ENCODE measurements at places on chromosomes 1 and 21. TPM values are rescaled to one million over a fixed set of nuclear protein-coding genes. Genes with fewer than 3 reads are reported as not detected.

DNA sequence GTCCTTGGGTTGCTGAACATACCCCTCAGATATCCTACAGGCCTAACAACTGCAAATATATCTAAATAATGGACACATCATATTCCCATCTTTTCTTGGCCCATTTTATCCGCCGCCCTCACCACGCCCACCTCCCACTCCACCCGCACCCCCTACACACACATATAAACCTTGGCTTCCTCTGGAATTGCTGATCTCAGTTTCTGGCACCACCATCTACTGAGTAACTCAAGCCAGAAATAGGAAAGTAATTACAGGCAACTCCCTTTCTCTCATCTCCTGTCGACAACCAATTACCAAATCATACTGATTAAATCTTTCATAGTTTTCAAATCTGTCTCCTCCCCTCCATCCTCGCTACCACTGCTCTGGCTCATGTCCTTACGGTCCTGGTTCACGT, 4.7 kb downstream of the RGS8 start:
- H3K4me3 ChIP-seq = no peak overlapping the region
- H3K36me3 ChIP-seq = no peaks in the 10 kb centered on the region
- no peak for DNase-seq
- H3K27me3 ChIP-seq = no peaks in the 10 kb centered on the region
- H3K4me1 ChIP-seq = no peaks in the 10 kb centered on the region

GRCh38 chr1:33121728-33122127, 40.8 kb downstream of the AZIN2 start:
- no peak for DNase-seq
- H3K4me3 ChIP-seq = no peak overlapping the region
- H3K36me3 ChIP-seq = no peaks in the 10 kb centered on the region
- no peaks in the 10 kb centered on the region for H3K27me3 ChIP-seq

DNA sequence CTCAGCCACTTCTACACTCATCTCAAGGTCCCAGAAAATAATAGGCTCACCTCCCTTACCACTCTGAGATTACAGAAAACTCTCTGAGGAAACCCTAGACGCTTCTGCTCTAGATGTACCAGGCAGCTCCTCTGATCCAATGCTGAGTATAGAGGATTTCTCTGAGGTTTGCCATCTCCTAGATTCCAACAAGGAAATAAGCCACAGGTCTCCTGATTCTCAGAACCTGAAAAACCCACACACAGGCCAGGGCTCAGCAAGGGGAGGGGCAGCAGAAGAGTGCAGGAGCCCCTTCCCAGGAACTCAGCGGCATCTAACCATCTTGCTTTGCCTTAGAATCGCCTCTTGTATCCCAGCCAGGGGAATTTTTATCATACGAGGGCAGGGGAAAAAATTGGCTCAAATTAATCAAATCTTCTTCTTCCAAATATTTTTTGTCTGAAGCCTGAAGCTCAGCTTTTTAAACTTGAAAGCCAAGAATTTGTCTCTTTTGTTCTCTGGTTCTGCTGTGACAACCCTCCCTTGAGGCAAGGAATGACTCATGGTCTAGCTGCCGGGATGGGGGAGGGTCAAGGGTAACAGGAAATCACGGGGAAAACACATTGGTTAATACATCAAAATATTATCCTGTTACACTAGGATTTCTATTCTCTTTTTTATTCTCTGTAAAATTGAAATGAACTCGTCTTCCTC, 30.8 kb downstream of the GORAB start:
- peaks cover 12% of the 10 kb centered on the region for H3K4me1 ChIP-seq
- H3K27me3 ChIP-seq = no peaks in the 10 kb centered on the region
- DNase-seq = peak; percentile 33
- H3K36me3 ChIP-seq = no peaks in the 10 kb centered on the region
- H3K4me3 ChIP-seq = no peak overlapping the region

DNA sequence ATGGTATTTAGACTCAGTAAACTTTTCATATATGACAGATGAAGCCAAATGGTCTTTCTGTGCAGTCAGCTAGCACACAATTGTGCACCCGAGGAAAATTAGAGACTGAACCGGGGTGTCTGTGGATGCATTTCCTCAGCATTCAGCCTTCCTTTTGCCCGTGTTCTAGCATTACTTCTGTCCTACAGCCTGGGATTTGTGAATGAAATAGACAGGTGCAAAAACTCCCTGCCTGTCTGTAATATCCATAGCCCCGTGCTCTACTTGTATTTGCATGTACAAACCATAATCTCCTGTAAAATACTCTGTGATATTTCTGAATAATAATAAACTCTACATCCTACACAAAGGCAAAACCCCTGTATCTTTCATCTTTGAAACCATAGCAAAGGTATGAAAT, 64.8 kb upstream of the LGALS8 start:
- no peak for DNase-seq
- no peak overlapping the region for H3K27ac ChIP-seq
- no peaks in the 10 kb centered on the region for H3K4me1 ChIP-seq
- no peaks in the 10 kb centered on the region for H3K36me3 ChIP-seq
- no peak overlapping the region for H3K4me3 ChIP-seq

DNA sequence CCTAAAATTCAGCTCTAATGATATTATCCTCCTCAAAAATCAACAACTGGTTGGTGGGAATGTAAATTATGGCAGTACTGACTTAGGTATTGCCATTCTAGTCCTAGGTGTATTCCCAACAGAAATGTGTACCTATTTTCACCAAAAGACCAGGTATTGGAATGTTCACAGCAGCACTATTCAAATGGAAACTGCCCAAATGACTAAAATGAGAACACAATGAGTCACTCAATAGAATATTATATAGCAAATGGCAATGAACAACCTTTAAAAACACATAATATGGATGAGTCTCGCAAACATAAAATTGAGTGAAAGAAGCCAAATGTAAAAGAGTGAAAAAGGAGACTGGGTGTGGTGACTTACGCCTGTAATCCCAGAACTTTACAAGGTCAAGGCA, 44.9 kb downstream of the GADD45A start:
- no peaks in the 10 kb centered on the region for H3K36me3 ChIP-seq
- no peak overlapping the region for H3K4me3 ChIP-seq
- peaks cover 6% of the 10 kb centered on the region for H3K4me1 ChIP-seq
- H3K27ac ChIP-seq = no peak overlapping the region
- no peak for DNase-seq

- H3K4me1 ChIP-seq = no peaks in the 10 kb centered on the region
- no peak overlapping the region for H3K4me3 ChIP-seq
- H3K36me3 ChIP-seq = peaks cover 9% of the 10 kb centered on the region
- DNase-seq = no peak
Observed at GRCh38 chr1:54238353-54239034, 38.5 kb downstream of the MRPL37 start.

DNA sequence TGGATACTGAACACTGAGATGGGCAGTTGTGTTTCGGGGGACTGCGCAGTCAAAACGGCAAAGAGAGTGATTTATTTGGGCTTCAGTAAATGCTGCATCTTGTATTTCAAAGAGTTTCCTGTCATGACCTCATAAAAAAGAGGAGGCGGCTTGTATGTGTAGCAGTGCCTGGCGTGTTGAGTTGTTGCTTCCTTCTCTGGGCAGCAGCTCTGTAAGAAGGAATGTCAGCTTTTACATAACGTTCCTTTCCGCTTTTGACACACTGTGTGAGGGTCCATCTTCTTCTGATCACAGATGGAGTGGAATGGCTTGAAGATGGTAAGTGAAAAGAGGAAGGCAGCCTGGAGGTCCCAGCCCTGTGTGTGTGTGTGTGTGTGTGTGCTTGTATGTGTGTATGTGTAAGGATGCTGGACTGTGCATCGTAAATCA, 941 bp downstream of the ELAVL4 start:
- peaks cover 16% of the 10 kb centered on the region for H3K27me3 ChIP-seq
- H3K36me3 ChIP-seq = no peaks in the 10 kb centered on the region
- no peak for DNase-seq
- H3K4me1 ChIP-seq = peaks cover 7% of the 10 kb centered on the region

DNA sequence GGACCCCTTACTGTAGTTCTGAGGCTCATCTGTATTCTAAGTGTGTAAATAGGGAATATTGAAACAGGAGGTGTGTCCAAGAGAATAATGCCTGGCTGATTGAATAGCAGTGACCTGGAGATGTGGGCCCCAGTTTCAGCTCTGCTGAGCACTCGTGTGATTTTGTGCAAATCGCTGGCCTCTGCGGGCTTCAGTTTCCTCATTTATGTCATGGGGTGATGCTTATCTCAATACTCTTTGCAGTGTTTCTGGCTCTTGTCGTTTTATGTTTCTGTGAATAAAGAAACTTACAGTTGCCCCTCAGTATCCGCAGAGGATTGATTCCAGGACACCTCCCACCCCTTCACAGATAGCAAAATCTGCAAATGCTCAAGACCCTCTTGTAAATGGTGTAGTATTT, 5.0 kb downstream of the COG2 start:
- no peak overlapping the region for H3K4me3 ChIP-seq
- H3K27ac ChIP-seq = no peak overlapping the region
- peaks cover 35% of the 10 kb centered on the region for H3K4me1 ChIP-seq
- no peaks in the 10 kb centered on the region for H3K36me3 ChIP-seq
- no peaks in the 10 kb centered on the region for H3K27me3 ChIP-seq

DNA sequence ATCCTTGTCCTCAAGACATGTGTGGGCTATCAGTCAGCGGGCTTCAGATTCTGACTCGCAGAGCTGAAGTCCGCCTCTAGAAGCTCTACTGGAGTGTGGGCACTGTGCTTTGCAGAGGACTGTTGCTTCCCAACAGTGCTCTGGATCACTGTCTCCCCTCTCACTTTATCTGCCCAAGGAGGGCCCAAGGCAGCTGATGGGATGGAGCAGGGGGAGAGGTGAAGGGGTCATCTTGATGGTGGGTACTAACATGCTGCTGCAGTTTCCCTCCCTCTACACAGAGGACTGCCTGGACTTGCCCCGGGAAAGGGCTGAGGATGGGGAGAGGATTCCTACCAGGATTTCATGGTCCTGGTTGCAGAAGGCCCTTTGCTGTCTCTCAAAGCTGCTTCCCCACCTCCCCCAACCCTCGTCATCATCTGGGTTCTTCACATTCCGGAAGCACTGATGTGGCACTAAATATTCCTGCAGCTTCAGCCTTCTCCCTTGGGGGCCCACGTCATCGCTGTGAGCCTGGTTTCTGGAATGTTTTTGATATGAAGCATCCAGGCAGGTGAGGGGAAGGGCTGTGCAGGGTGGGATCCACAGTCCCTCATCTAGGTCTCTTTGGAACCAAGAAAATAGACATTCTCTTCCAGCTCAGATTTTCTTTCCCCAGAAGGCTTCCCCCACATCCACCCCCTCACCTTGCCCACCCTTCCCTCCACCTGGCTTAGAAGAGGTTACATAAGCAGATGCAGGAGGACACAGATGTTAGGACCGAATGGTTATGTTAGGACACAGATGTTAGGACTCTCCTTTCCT, 23.2 kb downstream of the NUAK2 start:
- peaks cover 39% of the 10 kb centered on the region for H3K4me1 ChIP-seq
- H3K27me3 ChIP-seq = no peaks in the 10 kb centered on the region
- H3K4me3 ChIP-seq = no peak overlapping the region
- H3K36me3 ChIP-seq = no peaks in the 10 kb centered on the region
- peak; percentile 70 for DNase-seq

DNA sequence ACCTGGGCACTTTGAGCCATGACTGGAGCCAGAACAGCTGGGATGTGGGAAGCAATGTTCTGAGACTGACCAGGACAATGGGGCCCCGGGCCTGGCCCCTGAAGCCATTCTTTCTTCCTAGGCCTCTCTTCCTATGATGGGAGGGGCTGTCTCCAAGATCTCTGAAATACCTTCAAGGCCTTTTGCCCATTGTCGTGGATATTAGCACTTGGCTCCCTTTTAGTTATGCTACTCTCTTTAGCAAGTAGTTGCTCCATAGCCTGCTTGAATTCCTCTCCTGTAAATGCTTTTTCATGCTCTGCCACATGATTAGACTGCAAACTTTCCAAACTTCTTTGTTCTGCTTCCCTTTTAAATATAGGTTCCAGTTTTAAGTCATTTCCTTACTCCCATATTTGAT, 262.9 kb upstream of the CACYBP start:
- H3K4me3 ChIP-seq = no peak overlapping the region
- no peaks in the 10 kb centered on the region for H3K4me1 ChIP-seq
- no peak for DNase-seq
- no peaks in the 10 kb centered on the region for H3K27me3 ChIP-seq

DNA sequence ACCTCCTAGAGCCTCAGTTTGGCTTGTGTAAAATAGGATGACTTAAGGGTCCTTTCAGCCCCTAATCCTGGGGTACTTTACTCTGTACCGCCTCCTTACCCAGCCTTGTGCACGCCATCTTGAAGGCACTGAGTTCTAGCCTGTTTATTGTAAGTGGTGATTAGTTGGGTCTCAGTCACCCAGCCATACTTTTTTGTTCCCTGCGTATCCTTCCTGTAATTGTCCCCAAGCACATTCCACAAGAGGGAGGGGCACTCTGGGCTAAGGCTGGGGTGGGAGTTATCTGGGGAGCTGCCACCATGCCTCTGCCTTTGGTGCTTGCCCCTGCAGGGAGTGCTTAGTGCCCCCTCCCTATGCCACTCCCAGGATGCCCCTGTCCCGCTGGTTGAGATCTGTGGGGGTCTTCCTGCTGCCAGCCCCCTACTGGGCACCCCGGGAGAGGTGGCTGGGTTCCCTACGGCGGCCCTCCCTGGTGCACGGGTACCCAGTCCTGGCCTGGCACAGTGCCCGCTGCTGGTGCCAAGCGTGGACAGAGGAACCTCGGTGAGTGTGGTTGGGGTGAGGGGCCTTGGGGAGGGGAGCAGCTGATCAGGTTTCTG, 856 bp downstream of the FDPS start:
- peak; percentile 32 for DNase-seq
- H3K4me1 ChIP-seq = peaks cover 31% of the 10 kb centered on the region
- H3K27me3 ChIP-seq = no peaks in the 10 kb centered on the region
- peak overlapping the region; percentile 16 for H3K4me3 ChIP-seq
- peak overlapping the region; percentile 83 for H3K27ac ChIP-seq

LENEP gene
- total RNA-seq = not detected

DNA sequence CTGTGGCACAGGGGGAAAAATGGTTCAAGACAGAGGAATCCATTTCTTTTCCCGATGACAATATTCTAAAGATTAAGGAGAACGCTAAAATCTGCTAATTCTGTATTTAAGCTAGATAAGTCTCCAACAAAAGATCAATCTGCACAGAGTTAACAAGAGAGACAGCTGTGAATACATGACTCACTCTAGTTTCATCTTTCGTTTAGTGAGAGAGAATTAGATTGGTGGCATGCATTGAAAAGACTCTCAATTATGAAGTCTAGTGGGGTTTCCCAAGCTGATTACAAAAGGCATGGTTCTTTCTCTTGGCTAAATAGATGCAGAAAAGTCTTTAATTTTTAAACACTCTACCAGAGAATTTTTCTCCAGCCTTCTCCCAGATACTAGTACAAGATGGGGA, 34.4 kb downstream of the CAPN9 start:
- DNase-seq = no peak
- no peak overlapping the region for H3K27ac ChIP-seq
- no peaks in the 10 kb centered on the region for H3K36me3 ChIP-seq
- no peak overlapping the region for H3K4me3 ChIP-seq
- H3K27me3 ChIP-seq = no peaks in the 10 kb centered on the region
- H3K4me1 ChIP-seq = no peaks in the 10 kb centered on the region

- H3K36me3 ChIP-seq = no peaks in the 10 kb centered on the region
- DNase-seq = no peak
- no peaks in the 10 kb centered on the region for H3K27me3 ChIP-seq
Observed at GRCh38 chr21:44485254-44485793, 30.0 kb downstream of the LRRC3 start.

GRCh38 chr1:172270605-172271004, 149.9 kb upstream of the C1orf105 start:
- H3K36me3 ChIP-seq = no peaks in the 10 kb centered on the region
- no peak for DNase-seq
- H3K4me3 ChIP-seq = no peak overlapping the region
- H3K27me3 ChIP-seq = no peaks in the 10 kb centered on the region

HAX1 gene
- total RNA-seq = 54.5 TPM
